ENCODE measurements at places on chromosomes 4 and X.

GRCh38 chrX:133781174-133781573, 204.2 kb downstream of the GPC3 start:
- no peak for DNase-seq

DNA sequence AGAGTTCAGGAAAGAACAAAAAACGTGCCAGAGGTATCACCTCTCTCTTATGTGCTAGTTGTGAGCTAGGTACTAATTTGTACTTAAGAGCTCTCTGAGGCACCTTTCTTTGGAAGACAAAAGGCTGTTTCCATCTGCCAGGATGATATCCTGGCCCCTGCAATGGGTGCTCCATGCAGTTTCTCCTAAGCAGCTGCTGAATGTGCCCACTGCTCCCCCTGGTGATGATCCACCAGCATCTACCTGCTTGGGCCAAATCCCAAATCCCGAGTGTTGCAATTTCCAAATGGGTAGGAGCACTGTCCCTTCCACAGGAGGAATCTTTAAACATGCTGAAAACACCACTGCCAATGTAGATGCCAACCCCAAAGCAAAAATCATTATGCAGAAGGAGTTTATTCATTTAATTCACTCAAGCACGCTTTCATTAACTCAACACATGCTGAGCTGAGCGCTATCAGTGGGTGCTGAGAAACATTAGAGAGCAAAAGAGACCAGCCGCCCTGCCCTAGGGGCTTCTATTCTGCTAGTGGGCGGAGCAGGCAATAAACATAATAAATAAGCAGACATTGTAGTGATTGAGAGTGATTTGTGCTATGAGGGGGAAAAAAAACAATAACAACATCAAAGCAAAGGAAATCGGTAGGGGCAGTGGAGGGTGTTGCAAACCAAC, 69.6 kb upstream of the C4orf50 start:
- DNase-seq = no peak

DNA sequence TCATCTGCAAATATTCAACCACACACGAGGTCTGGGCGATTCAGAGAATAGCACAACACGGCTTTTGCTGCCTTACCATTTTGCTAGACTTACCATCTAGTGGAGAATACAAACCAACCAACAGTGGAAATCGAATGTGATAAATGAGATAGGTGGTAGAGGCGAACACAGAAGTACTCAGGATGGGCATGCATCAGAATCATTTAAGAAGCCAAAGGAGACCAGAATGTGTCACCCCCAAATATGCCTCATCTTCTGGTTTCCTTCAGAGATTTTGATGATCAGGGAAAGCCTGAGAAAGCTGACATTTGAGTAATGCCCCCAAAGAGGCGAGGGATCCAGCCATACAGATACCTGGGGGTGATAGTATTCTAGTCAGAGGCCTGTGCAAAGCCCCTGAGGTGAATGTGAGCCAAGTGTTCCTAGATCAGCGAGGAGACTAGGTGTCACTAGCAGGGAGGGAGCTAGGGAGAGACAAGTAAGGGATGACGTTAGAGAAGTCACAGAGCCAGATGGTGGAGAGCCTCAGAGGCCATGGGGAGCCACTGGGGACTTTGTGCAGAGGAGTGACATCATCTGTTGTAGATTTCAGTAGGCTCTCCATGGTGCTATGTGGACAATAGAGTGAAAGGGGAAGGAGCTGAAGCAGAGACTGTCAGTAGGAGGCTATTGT, 1.7 kb downstream of the MTMR1 start:
- DNase-seq = no peak

GRCh38 chr4:1133033-1133432, 19.7 kb upstream of the RNF212 start:
- no peak for DNase-seq

DNA sequence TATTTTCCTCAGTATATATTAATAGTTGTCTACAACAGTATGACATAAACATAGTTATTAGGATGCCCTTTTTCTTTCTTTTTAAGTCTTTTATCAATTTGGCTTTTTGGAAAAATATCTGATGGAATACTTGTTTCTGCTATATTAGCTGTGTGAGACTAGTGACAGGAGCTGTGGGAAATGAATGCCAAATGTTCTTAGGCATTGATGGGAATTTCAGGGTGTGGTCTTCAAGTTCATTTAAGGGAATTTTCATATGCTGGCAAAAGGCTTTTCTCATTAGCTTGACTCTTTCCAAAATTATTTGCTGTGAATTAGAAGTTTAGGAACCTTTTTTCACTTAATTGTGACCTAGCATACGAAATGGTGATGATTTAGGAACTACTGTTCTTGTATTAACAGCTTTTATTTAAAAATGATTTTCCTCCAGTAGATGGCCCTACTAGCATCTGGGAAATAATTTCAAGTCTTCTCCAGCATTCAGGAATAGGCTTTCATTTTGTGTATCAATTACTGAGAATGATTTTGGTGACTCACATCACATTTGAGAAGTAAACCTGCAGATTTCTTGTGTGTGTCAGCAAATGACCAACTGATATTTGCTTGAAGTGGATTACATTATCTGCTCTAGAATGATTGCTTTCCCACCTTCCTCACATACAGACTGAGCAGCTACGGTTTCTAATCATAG, 70.9 kb downstream of the HTT start:
- DNase-seq = no peak

DNA sequence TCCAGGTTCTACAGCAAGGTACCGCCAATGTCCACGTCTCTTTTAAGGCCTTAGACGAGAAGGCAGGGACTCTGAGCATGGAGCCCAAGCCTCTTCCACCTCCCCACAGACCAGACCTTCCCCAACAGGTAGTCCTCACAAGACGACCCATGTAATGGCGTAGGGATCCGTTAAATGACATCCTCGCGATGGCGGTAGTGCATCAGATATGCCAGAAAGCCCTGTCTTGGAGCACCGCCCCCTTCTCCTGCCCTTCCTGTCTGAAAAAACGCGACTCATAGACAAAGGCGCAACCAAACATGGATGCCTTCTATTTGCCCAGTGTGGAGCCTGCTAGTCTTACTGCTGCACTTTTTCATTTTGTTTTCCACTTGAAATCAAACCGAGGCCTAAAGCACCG, 185.4 kb downstream of the OR13H1 start:
- DNase-seq = no peak

DNA sequence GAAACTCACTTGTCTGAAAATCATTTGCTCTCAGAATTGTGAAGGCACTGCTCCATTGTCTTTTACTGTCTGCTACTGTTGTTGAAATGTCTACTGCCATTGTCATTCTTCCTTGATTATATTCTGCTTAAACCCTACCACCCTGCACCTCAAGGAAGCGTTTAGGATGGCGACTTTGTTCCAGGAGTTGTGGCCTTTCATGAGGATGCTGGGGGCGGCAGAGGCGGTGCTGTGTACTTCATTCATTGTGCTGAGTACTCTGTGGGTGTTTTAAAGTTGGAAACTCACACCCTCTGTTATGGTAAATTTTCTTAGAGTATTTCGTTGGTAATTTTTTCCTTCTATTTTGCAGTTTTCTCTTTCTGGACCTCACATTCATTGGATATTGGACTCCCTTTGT, 258.9 kb downstream of the TENM3 start:
- no peak for DNase-seq

GRCh38 chr4:53905276-53905940, 159.0 kb downstream of the CHIC2 start:
- no peak for DNase-seq

DNA sequence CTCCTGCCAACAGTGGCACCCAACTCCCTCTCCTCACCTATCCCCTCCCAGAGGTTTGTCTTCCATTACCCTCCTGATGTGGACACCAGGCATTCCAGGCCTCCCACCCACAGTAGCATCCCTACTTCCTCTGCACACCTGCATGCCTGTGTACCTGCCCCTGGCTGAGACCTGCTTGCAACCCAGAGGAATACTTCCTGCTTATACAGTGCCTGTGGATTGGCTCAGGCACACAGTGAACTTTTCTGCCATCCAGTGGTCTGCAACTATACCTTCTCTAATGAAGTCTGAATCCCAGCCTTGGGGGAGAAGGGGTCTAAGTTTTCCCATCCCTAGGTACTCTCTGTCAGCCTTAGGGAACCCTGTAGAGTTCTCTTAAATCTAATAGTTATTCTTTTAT, 169.9 kb downstream of the IQCM start:
- no peak for DNase-seq

DNA sequence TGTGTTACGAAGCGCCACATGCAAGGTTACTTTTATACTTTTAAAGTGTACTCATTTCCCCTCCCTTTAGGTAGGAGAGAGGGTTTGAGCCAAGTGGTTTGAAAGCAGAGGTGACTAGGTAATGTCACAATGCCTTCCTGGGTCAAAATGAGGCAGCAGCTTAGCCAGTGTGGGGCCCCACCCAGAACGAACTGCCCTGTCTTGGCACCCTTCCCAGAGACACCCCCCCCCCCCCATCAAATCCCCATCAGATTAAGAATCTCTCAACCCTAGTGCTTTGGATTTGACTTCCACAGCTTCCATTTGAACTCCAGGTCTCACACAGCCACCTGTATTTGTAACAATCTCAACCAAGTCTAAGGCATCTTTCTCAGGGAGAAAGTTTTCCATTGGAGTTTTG, 31.1 kb downstream of the BCOR start:
- no peak for DNase-seq

DNA sequence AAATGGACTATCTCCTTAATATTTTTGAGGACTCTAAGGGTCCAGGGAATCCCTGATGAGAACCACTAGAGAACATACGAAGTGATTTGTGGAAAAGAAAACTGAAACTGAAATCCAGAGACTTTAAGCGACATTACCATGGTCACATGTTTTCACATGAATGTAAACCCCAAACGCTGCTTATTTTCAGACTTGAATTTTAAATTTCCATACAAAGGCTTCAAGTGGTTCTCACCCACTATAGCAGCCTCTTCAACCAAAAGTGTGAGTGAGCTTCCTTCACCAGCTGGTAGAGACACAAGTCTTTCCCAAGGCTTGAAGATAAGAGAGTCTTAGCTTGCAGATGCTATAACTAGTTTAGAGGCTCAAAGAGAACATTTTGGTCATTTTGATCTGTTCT, 232.7 kb downstream of the MGST2 start:
- DNase-seq = no peak

GRCh38 chrX:10103023-10103422, 53.8 kb upstream of the CLCN4 start:
- DNase-seq = no peak

DNA sequence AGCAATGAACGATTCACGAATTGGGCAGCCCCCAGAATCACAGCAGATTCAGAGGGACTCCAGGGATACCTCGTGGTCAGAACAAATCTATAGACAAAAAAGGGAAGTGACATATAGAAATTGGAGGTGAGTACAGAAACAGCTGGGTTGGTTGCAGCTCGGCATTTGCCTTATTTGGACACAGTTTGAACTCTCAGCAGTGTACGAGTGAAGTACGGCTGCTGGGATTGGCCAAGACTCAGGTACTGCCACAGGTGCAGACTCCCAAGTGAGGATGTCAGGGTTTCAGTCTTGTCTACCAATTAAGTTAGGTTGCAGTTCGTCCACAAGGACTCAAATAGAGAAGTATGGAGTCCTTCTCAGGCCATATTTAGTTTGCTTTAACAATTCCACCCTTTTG, 28.2 kb downstream of the HTT-AS start:
- no peak for DNase-seq

- no peak for DNase-seq
Observed at GRCh38 chr4:40201898-40202297, 5.1 kb downstream of the RHOH start.

DNA sequence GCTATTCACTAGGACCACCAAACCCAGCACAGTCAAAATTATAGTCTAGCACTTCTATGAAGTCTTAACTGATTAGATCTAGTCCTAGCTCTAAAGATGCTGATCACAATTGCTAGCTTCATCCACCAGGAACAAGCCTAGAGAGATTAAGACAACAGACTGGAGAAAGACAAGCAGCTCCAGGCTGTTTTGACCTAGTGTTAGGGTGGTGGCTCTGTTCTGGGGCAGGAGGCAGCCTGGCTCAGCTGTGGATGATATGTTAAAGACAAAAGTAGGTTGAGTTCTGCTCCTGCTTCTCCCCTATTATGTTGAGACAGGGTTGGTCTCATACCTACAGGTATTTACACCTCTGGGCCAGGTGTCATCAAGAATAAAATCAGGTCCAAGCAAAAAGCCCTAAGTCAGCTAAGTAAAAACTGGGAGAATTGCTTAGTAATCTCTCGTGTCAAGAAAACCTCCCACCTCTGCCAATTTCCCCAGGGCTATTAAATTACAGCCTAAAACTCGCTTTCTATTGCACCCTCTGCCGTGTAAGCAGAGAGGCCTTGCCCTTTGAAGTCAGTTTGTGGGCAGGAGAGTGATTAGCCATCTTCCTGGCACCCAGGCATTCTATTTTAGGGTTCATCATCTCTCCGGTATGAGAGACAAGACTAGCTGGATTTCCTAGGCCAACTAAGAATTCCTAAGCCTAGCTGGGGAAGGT, 39.9 kb downstream of the RAB40AL start:
- no peak for DNase-seq

DNA sequence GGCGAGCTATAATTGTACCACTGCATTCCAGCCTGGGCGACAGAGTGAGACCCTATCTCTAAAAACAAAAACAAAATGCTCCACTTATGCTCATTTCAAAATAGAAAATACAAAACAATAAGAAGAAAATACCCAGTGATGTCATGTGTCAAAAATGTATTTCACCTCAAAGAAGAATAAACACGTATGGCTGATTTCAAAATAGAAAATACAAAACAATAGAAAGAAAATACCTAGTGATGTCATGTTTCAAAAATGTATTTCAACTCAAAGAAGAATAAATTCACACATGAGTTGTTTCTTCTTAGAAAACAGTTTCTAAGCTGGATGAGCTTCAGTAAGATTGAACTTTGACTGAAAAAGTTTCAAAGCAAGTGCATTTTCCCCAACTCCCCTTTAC, 20.3 kb upstream of the PDCL2 start:
- no peak for DNase-seq

DNA sequence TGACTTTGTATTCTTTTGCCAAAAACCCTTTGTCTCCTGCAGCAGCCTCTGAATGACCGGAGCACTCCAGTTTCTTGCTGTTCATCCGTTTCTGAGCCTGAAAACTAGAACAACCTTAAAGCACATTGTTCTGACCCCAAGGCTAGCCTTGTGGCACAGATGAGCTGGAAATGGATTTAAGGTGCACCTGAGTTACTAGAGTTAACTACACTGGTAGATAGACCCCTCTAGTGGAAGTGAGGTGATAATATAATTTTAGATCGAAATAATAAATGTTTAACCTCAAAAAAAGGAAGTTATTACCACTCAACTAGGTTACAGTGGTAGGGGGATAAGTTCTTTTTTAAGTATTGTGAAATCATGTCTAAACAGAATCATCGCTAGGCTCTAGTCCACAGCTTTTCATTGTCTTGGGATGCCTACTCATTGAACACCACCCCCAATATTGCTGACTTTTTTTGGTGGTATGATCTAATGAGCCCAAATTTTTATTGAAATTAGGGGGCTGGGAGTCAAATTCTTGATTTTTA, 2.7 kb downstream of the PLS3 start:
- DNase-seq = no peak

- DNase-seq = no peak
Observed at GRCh38 chrX:68209008-68209407, 224.3 kb downstream of the OPHN1 start.

DNA sequence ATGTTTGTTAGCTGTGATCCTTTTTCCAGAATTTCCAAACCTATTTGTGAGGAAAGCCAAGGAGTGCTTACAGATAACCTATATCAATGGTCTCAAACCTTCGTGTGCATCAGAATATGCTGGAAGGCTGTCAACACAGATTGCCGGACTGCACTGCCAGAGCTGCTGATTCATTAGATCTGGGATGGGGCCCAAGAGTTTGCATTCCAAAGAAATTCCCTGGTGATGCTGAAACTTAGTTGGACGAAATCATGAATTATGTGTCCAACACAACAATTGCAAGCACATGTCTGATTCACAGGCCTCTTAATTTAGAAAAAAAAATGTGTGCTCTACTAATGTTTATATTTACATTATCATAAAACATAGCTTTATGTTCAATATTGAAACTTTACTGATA, 544.0 kb upstream of the AMOT start:
- no peak for DNase-seq

All from stimulated activated CD8-positive, alpha-beta memory T cell treated with anti-CD3 and anti-CD28 coated beads, Interleukin-4, amount 100 ng/mL, for 1 hour (primary cell).